CD4-positive, alpha-beta T cell treated with Interleukin-6 at 100 ng/mL for 8 hours (primary cell): ENCODE measurements at places on chromosomes 3 and 15.

DNA sequence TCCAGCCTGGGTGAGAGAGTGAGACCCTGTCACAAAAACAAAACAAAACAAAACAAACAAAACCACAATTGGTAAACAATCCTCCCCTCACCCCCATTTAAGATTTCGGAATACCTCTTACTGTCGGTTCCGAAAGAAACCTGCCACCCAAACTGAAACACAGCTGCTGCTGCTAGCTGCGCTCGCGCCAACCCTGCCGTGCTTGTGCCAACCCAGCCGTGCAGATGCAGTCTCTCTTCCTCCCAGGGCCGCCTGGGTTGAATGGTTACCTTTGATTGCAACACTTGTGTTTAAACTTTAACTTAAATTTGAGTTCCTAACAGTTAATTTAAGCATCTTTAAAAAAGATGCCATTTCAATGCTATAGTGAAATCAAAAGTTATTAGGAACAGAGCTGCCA is 28.5 kb upstream of the SPTBN5 start:
- DNase-seq: no peak

- no peak for DNase-seq
Observed at GRCh38 chr3:7657214-7658112, 796.5 kb downstream of the GRM7 start.

- DNase-seq: no peak
Observed at GRCh38 chr15:98001663-98002194, 41.2 kb downstream of the ARRDC4 start.

DNA sequence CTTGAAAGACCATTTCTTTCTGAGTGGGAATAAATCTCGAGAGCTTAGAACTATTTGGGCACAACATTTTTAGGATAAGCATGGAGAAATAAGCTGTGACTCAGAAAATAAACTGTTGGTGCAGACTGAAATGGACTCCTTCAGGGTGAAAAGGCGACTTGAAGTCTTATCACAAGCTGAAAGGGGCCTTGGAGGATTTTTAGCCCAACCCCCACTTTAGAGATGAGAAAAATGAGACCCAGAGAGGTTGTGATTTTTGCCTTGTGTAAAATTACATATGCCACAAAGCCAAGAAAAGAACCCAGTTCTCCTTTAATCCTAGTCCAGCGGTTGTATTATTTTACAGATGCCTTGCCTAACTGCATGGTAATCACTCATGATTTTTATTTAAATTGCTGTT is 1.5 kb downstream of the ATP1B3 start:
- no peak for DNase-seq

DNA sequence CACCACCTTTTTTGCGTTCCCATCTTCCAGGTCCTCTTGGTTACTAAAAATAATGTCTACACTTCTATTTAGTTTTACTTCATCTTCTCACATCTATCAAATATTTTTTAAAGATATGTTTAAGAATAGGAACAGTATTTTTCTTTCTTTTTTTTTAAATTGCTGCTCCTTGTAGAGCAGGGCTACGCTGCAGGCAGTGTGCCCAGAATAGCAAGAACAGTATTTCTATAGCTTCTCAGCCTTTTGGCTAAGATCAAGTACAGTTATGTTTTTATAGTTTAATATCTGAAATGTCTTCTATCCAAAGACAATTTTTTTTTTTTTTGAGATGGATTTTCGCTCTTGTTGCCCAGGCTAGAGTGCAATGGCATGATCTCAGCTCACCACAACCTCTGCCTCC is 73.0 kb downstream of the MYO9A start:
- DNase-seq: no peak

GRCh38 chr3:141413801-141414689 is 45.7 kb downstream of the ZBTB38 start:
- DNase-seq: peak; percentile 31

DNA sequence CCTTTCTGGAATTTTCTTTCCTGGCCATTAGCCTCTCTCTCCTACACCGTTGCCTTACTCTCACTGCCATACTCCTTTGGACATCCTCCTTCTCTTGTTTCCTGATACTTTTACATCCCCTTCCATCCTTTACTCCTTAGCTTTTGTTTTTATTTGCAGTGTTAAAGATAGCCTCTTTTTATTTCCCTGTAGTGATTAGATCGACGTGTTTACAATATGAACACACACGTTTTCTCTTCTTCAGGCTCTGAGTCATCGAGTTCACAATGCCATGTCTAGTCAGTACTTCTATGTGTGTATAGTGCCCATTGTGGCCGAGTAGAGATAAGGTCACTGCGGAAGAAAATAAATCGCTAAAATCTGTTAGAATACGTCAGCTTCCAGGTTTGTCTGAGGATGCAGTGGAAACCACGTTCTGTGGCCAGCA is 208.5 kb downstream of the LPP start:
- DNase-seq: no peak

DNA sequence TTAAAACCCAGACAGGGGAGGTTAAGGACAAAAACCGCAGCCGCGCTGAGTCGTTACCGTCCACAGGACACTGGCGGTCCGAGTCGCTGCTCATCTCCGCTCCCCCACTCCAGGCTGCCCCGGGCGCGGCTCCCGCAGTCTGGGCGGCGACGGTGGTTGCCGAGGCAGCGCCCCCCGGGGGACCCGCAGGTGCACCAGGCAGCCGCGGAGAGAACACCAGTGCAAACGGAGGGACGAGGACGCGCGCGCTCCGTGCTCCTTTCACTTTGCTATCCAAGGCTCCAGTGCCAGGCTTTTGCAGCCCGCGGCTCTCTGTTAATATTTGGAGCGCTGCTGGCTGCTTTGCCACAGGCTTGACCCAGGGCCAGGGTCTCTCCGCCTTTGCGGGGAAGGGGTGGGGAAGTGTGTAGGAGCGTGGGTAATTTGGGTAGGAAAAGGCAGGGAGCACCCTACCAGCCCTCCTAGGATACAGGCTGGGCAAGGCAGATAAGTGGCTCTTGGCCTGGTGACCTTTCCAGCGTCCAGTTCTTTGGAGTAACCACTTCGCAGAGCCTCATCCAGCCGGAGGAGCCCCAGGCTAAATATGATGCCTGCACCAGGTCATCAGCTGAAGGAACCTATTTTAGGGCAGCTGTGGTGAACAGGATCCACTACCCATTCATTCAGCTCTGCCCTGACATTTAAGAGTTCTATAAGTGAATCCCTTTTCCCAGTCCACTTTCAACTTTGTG is at the start of gene GADL1:
TSS of gene GADL1 (minus strand) at position 141 of the 731 bp plus-strand sequence. CDS start at position 94, 47 bp downstream.
- no peak for DNase-seq
